ENCODE measurements at places on chromosomes 3 and 15. TPM values are rescaled to one million over a fixed set of nuclear protein-coding genes. Genes with fewer than 3 reads are reported as not detected.

Gene SLC15A2
- total RNA-seq, result 1.2 TPM

Gene C3orf49
- total RNA-seq, result not detected

Gene DPPA4
- total RNA-seq, result not detected

Gene CPNE9
- 0.10 TPM for total RNA-seq

Gene GRK7
- not detected for total RNA-seq

Gene DCLK3
- 0.89 TPM for total RNA-seq

Gene TMEM89
- not detected for total RNA-seq

Gene CLRN1
- total RNA-seq, result not detected

Gene MB21D2
- 4.1 TPM for total RNA-seq

Gene GPR27
- 3.9 TPM for total RNA-seq

Gene TMEM207
- not detected for total RNA-seq

Gene MRAS
- total RNA-seq, result 213 TPM

Gene ANKRD34C
- 0.13 TPM for total RNA-seq

Gene INKA1
- 2.6 TPM for total RNA-seq

Gene MYZAP
- total RNA-seq, result 452 TPM

Gene CCRL2
- total RNA-seq, result 3.1 TPM

Gene DPPA2
- not detected for total RNA-seq

Gene FBN1
- 105 TPM for total RNA-seq

Gene RBP2
- total RNA-seq, result not detected
